Occipital lobe (tissue), 3 donors: ENCODE measurements at places on chromosomes 11 and 22. TPM values are rescaled to one million over a fixed set of nuclear protein-coding genes. Genes with fewer than 3 reads are reported as not detected.

The BARX2 gene
- 0.16 TPM for total RNA-seq

The OR2AG2 gene
- total RNA-seq: 0.47 TPM

GRCh38 chr11:106958517-106959248 lies 59.6 kb downstream of the GUCY1A2 start:
- no peak for DNase-seq

- no peak for DNase-seq
Observed at GRCh38 chr11:16946477-16947282, 67.5 kb downstream of the PLEKHA7 start.

DNA sequence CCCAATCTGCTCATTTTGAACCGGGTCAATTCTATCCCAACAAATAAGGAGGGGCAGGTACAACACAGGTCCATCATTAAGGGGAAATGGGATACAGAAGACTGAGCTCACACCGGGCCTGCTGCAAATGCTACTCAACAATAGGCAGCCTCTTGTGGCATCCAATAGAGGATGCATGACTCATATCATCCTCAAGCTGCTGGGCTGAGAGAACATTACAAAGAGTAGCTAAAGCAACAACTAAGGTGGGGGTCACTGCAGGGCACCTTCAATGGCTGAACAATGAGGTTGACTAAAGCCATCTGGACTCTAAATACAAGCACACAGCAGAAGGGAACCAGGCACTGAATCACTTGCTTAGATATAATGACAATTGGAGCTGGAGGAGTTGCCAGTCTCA lies 130.1 kb upstream of the SYN3 start:
- DNase-seq: no peak

GRCh38 chr11:112321501-112322172 lies 61.0 kb upstream of the PLET1 start:
- DNase-seq: no peak
